ENCODE measurements at places on chromosomes 2 and 18.

DNA sequence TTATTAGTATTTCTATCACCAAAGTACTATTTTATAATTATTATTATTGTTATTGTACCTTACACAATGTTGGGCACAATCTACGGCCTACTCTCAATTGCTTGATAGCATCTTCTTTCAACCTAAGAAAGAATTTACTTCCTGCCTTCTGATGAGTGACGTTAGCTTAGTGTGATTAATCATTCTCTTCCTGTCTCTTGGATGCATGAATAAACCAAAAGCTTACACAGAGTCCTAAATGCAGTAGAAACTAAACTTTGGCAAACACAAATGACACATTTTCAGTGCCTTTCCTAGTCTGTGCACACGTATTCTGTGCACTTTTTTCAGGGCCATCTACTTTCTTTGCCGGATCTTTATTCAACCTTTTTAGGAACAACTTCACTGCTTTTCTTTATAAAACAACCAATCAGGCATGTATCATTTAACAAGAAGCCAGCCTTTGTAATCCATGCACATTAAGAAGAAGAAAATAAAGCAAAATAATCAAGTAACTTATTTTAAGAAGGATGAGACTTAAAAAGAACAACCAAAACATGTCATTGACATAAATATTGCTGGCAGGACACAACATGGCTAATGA lies 19.1 kb downstream of the TRAK2 start:
- no peak for DNase-seq

DNA sequence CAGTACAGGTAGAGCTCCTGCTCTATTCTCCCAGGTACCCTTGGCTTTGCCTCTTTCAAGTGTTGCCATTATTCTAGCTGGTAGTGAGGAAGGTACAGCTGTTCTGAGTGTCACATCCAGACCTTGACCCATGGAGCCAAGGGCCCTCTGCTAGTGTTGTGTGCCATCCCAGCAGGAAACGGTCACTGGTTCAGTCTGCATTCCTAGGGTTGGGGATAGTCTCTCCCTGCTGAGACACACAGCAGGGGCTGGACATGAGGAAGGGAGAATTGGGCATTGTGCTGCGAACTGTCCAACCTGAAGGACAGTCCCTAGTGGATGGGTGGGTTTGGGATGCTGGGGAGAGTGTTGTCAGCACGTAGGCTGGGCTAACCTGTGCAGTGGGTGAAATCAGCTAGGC lies 59.1 kb downstream of the FARP2 start:
- no peak for DNase-seq

- no peak for DNase-seq
These were observed 262.9 kb upstream of the MAP2 start for GRCh38 chr2:209160800-209161588.

- DNase-seq = no peak
These were observed 468.3 kb upstream of the RGPD4 start for GRCh38 chr2:107358362-107358761.

DNA sequence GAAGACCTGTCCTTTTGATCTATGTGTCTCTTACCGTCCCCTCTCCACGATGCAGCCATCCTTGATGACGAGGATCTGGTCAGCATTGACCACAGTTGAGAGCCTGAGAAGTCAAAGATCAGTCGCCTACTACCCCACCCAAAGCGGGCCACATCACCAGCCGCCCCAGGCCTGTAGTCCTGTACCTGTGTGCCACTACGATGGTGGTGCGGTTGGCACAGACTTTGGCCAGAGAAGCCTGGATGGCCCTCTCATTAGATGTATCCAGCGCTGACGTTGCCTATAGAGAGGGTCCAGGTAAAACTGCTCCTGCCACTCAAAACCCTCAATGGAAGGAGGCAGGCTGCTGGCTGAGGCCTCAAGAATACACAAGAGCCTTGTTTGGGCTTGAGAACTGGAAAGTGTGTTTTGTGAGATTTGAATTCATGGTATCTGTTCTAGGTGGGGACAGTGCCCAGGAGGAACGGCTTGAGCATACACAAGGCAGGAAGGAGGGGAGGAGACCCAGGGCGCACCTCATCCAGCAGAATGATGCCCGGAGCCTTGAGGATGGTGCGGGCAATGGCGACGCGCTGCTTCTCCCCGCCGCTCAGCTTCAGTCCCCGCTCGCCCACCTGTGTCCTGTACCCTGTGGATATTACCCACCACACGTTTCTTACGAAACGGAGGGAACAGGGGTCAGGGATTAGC lies 3.8 kb downstream of the ZFAND2B start:
- no peak for DNase-seq

- no peak for DNase-seq
These were observed 10.4 kb upstream of the MSGN1 start for GRCh38 chr2:17805717-17806363.

DNA sequence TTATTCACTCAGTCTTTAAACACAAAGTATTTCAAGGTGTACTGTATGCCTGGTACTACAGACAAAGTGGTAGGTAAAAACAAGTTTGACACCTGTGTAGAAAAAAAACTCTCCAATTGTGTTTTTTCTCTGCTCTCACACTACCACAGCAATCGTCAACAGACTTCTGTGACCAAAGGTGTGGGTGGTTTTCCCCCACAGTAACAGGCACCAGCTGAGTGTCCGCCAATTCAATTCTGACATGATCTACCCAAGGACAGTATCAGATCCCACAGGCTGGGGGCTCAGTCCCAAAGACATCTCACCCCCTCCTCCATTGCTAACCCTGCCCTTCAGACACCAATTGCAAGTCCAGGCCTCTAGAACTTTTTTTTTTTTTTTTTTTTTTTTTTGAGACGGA lies 71.2 kb downstream of the CD226 start:
- DNase-seq = no peak

DNA sequence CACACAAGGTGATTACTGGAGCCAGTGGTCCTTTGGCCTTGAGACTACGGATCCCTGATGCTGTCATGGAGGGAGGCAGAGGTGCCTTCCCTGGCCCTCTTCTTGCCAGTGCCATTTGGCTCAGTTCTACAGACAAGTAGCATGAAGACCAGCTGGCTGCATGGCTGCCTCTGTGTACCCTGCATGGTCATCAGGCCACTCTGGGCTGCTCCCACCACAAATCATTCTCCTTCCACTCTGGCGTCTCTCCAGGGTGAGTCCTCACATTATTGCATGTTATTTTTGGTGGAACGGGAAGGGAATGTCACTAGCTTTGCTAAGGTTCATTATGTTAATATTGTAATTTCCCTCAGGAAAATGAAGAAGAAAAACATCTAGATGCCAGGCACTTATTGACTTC lies 229.8 kb downstream of the VAPA start:
- no peak for DNase-seq
